Renal cortical epithelial cell (primary cell): ENCODE measurements at places on chromosomes 2 and 18. TPM values are rescaled to one million over a fixed set of nuclear protein-coding genes. Genes with fewer than 3 reads are reported as not detected.

- DNase-seq, result no peak
These were observed 238.9 kb downstream of the FHOD3 start for GRCh38 chr18:36536426-36536825.

DNA sequence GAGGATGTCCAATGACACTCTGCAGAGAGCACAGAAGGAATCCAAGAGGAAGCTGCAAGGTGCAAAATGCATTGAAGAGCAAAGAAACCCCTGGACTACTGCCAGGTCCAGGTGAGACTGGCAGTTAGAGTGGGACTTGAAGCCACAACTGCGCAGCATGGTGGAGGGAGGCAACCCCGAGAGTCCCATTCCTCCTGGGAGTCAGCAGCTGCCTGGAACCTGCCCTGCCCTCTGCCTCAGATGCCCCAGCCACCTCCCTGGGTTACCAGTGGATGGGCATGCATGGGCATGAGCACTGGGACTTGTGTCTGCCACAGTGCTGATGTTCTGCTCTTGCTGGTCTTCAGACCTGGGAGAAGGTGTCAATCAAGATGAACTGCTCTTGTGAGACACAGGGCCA is 43.2 kb downstream of the ANKMY1 start:
- DNase-seq, result no peak

GRCh38 chr2:156189143-156189542 is 143.4 kb downstream of the NR4A2 start:
- DNase-seq, result no peak

Gene UGT1A3
- total RNA-seq, result 0.17 and 4.1 TPM in 2 replicates

DNA sequence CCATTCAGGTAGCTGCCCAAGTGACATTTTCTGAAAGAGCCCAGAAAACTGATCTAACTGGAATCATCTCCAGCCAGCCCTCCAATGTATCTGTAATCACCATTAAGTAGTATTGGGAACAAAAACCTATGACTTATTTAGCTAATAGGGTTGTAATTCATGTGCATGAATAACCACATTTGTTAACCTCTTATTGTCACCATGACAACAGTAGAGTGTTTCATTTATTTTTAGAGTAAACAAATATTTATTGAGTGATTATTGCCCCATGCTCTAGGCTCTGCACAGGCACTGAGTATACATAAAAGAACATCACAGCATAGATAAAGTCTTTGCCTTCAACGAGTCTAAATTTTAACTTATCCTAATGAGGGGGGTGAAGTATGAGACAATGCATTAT is 265.4 kb upstream of the UBE2E3 start:
- DNase-seq, result no peak

DNA sequence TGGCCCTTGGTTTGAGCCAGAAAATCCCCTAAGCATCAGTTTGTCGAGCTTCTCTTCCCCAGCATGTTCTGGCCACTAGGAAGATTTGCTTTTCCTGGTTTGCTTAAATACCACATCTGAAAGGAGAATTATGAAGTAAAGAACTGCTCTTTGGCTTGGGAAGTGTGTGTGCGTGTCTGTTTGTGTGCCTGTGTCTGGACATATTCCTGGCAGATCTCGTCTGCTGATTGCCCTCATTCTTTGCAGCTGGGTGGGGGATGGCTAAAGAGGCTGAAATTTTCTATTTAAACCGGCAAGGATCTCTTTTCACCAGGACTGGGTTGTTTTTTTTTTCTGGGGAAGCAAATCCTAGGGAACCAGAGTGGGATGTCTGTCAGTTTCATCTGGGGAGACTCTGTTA is 57.3 kb upstream of the MBOAT2 start:
- no peak for DNase-seq

DNA sequence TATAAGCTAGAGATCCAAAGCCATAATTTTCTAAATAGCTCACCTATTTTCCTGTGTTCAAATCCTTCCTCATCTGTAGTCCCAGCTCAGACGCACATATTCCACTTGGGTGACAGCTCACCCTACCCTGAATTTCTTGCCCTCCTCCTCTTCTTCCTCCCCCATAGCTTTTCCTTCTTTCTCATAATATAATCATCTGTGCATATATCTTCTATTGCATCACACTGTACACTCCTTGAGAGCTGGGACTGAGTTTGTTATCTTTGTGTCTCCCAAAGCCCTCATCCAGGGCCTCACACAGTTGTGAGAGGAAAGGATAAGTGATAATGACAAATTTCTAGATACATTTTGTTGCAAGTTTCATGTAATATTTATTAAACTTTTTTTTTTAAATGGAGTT is 55.9 kb upstream of the RTN4 start:
- no peak for DNase-seq

Gene DNAH7
- 1.0 and 7.9 TPM in 2 replicates for total RNA-seq

Gene OTX1
- total RNA-seq, result 0.20 TPM in 1 of 2 replicates, not detected in the other

Gene ANKRD36
- 14.8 and 41.6 TPM in 2 replicates for total RNA-seq

Gene BOLL
- not detected in 2 replicates for total RNA-seq

Gene GKN1
- not detected in 2 replicates for total RNA-seq

DNA sequence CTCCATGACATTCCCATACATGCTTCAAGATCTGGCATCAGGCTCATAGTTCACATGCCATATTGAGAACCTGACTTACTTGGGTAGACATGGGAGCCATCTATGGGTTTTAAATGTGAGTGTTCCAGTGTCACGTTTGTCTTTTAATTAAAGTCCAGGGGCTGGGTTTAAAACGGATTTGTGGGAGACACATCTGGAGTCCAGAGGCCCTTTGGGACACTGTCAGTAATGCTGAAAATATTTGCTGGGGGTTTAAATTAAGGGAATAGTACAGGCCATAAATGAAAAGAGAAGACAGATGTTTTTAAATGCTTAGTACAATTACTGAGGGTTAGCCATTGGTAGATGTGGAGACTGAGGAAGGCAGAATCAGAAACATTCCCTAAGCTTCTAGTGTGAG is 478.0 kb downstream of the PID1 start:
- no peak for DNase-seq

DNA sequence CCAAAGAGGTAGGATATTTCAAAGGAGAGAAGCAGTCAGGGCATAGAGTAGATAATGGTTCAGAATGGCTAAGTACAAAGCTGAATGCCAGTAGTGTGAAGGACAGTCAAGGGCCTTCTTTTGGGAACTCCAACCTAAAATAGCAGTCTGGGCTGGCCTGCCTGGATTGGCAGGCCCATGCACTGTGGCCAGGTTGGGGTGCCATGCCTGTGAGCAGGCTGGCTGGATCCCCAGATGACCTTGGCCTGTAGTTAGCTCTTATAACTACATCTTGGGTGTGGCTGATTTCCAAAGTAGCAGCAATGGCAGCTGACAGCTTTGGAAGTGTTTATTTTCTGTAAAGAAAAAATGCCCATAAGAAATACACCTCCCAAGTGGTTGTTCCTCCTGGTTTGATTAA is 51.5 kb upstream of the ITGB6 start:
- no peak for DNase-seq

DNA sequence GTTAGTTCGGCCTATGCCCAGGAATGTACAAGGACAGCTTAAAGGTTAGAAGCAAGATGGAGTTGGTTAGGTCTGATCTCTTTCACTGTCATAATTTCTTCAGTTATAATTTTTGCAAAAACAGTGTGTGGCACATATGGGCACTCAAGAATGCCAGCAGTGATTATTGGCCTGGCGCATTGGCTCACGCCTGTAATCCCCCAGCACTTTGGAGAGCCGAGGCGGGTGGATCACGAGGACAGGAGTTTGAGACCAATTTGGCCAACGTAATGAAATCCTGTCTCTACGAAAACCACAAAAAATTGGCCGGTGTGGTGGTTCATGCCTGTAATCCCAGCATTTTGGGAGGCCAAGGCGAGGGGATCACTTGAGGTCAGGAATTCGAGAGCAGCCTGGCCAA is 75.7 kb upstream of the MSH2 start:
- DNase-seq, result no peak

Gene CD207
- not detected in 2 replicates for total RNA-seq

Gene RAMP1
- 0.50 and 2.6 TPM in 2 replicates for total RNA-seq

- DNase-seq, result no peak
These were observed 95.8 kb upstream of the GPC1 start for GRCh38 chr2:240339411-240340360.

Gene OBSL1
- total RNA-seq, result 20.8 and 145 TPM in 2 replicates

DNA sequence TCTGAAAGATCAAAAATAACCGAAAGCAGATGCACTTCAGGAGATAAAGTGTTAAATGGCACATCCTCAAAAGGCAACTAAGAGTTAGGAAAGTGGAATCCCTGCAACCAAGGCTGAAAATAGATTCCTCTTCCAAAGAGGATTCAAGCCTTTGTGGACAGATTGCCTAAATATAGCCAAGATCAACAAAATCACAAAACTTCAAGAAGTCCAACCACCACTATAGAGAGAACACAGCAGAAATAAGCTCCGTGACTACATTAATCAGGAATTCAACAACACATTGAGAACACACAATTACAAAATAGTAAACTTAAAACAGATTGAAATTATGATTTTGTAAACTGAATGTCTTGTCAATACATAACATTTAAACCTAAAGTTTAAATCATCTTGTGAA is 165.7 kb downstream of the LNPK start:
- DNase-seq, result no peak

Gene RASGRP3
- 2.4 and 8.9 TPM in 2 replicates for total RNA-seq

DNA sequence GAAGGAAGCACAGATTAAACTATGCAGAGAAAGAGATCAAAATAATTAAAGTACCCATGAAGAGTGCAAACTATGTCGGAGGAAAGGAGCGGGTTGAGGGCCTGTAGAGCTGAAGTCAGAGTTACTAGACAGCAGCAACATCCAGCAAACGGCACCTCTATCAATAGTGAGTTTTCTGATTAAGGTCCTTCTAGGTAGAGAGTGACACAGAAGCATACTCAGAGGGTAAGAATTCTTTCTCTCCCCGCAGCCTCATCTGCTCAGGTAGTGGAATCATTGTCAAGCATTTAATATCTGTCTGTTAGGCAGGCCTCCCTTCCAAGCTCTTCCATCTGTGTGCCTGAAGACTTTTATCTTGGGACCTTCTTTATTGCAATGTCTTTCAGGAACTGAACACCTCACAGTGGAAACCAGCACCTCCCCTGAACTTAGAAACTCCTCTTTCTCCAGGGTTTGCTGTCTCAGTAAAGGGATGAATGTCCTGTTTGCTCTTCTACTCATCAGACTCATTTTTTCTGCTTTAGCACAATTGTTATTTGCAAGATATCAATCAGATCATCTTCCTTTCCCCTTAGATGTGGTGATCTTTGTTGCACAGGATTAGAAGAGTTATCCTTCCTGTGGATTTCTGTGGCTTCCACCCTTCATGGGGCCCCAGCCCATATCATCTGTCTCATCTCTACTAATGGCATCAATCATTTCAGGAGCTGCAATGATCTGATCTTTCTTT is 28.8 kb downstream of the SP140 start:
- no peak for DNase-seq

GRCh38 chr2:39210846-39211245 is 32.9 kb downstream of the CDKL4 start:
- DNase-seq, result no peak

Gene CIB4
- not detected in 2 replicates for total RNA-seq

DNA sequence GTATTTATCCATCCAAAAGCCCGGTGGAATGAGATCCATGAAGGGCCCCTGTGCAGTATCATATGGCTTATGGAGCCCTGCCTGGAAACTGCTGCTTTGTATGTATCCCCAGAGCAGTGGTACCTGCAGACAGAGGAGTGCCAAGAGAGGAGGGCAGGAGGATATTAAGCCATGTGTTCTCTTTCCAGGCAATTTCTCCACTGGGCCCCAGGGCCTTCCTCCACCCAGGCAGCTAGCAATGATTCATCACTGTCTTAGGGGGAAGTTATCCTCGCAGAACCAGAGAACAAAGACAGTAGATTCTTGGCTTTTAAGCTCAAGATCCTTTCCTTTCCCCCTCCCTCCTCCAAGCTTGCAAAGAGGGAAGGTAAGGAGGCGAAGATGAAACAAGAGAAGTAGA is 98.1 kb downstream of the LRRC30 start:
- DNase-seq, result peak; percentile 43

- no peak for DNase-seq
These were observed 46.3 kb upstream of the SLC39A10 start for GRCh38 chr2:195610717-195611116.

Gene CSRNP3
- total RNA-seq, result 0.87 and 4.2 TPM in 2 replicates

GRCh38 chr2:15990151-15991101 is 50.1 kb downstream of the MYCN start:
- DNase-seq, result no peak

- DNase-seq, result no peak
These were observed 257.1 kb downstream of the MYO3B start for GRCh38 chr2:170434900-170435621.

Gene HOXD11
- total RNA-seq, result 4.7 and 10.5 TPM in 2 replicates

Gene AMER3
- total RNA-seq, result not detected in 2 replicates

GRCh38 chr18:62389761-62390481 is 64.8 kb downstream of the TNFRSF11A start:
- no peak for DNase-seq

DNA sequence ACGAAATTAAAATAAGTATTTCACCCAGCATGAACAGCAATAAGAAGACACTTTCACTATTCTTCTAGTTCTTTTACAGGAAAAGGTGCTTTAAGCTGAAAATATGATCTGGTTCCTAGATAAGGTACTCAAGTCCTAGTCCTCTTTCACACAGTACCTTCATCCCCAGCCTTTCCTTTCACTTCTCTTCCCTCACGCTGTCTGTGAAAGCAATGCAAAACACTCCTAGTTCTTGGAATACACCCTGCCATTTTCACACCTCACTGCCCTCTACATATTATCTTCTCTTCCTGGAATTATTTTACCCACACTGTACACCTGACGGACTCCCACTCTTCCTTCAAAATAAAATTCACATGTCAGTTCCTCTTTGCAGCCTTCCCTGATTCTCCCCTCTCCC is 82.9 kb downstream of the DNAH7 start:
- peak; percentile 51 for DNase-seq

GRCh38 chr18:40866968-40867367 is 1088.1 kb upstream of the PIK3C3 start:
- DNase-seq, result no peak

GRCh38 chr2:71684226-71685072 is 231.1 kb downstream of the DYSF start:
- no peak for DNase-seq

- DNase-seq, result no peak
These were observed 7.2 kb downstream of the SLC66A2 start for GRCh38 chr18:79944126-79944731.

Gene SLC40A1
- total RNA-seq, result 2.8 and 26.3 TPM in 2 replicates
